ENCODE measurements at places on chromosomes 16 and 17.
A peak's percentile ranks its signal among the peaks of the same experiment; 100 is the strongest.

DNA sequence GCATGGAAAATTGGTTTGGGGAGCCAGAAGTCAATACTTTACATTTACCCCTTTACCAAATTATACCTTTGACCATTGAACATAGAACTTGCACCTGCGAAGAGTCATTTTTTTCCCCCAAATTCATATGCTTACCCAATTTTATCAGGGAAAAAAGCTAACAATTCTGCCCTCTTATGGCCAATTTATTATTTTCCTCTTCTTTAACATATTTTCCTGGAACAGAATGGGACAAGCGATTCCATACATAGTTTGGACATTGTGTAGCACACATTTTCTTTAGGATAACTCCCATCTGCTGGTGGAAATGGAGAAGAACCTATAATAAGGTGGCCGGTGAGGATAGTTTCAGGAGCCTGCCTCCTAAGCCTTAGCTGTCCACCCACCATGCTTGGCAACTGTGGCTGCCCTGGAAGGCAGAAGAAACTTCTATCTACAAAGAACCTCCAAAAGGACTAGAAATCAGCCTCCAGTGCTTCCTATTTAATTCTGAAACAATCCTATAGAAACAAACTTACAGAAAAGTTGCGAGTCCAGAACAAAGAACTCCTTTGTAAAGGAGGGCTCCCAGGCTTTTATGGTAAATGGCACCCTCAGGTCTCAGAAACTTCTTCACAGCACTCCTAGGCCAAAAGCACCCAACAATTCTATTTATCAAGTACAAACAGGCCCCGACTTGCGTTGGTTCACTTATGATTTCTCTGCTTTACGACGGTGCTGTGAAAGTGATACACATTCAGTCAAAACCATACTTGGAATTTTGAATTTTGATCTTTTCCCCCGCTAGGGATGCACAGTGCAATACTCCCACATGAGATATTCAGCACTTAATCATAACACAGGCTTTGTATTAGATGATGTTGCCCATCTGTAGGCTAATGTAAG lies 64.1 kb upstream of the CACNG4 start:
- DNase-seq, result no peak

DNA sequence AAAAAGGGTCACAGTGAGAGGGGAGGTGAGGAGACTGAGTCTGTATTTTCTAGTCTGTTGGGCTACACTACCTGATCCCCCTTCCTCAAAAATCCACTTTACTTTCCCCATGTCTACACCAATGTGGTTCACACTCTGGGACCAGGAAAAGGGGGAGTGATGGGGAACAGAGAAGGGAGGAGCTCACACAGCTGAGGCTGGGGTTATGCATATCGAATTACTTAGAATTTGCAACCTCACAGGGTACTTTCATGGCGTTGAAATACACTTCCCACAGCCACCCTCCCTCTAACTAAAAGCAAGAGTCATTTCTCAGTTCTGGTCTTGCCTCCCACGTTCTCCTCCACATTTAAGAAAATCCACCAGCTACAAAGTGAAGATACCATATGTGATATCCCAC lies 14.1 kb downstream of the MAPT start:
- no peak for DNase-seq

- peak; percentile 48 for DNase-seq
Observed at GRCh38 chr16:83215406-83216001, 588.7 kb downstream of the CDH13 start.

DNA sequence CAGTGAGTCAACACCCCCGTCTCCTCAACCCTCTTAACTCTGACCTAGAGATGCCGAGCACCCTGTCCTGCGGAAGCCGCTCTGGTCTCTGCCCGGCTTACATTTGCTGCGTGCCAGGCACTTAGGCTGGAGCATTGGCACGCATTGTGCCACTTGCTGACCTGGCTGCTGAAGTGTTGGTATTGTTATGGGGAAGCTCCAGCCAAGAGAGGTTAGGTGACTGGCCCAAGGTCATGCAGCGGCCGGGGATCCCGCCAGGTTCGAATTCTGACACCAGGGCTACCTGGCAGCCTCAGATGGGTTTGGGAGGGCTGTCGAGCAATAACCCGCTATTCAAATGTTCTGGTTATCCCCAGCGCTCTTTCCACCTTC lies 5.0 kb upstream of the HSD17B1 start:
- no peak for DNase-seq

DNA sequence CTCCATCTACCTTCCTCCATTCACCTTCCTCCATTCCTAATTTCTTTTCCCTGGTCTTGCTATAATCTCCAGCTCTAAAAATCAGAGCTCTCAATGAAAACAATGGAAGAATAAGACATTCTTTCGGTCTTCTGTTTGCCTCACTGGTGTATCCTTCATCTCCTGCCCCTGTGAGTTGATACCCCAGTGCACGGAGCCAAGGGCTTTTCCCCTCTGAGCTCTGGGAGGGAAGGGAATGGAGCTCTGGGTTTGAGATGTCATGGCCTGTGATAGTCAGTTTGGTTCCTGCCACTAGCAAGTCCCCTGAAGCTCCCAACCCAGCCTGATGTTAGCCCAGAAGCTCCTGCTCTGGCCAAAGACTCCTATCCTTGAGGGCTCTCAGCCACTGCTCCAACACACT lies 36.6 kb upstream of the DNAH9 start:
- DNase-seq, result no peak

- DNase-seq, result no peak
Observed at GRCh38 chr16:6687593-6687992, 645.1 kb upstream of the RBFOX1 start.

DNA sequence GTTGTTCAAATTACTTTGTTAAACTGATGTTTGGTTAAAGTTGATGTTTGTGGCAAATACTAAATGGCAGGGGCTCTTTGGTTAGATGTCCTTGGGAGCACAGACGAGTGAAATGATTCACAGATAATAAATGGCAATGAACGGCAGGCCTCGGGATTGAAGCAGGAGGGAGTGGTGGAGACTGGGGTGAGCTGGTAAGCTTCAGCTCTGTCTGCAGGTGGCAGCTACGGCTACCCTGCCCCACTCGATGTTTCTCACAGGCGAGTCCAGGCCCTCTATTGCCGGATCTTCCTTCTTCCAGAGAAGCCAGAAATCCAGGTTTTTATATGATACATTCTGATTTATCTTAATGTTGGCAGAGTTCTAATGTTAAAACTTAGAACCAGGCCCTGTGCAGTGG lies 144.8 kb upstream of the CACNG5 start:
- DNase-seq, result no peak

DNA sequence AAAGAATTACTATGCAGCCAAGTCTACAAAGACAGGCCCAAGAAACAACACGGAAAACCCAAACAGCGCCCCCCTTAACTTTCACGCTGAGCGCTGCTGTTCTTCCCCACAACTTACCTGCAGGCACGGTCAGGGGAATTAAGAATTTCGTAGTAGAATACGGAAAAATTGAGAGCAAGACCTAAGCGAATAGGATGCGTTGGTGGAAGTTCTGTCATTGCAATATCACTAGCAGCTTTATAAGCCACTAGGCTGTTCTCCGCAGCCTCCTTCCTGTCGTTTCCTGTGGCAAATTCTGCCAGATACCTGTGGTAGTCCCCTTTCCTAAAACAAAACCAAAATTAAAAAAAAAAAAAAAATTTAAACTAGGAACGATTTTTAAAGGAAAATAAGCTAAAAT lies 39.0 kb downstream of the YWHAE start:
- no peak for DNase-seq

DNA sequence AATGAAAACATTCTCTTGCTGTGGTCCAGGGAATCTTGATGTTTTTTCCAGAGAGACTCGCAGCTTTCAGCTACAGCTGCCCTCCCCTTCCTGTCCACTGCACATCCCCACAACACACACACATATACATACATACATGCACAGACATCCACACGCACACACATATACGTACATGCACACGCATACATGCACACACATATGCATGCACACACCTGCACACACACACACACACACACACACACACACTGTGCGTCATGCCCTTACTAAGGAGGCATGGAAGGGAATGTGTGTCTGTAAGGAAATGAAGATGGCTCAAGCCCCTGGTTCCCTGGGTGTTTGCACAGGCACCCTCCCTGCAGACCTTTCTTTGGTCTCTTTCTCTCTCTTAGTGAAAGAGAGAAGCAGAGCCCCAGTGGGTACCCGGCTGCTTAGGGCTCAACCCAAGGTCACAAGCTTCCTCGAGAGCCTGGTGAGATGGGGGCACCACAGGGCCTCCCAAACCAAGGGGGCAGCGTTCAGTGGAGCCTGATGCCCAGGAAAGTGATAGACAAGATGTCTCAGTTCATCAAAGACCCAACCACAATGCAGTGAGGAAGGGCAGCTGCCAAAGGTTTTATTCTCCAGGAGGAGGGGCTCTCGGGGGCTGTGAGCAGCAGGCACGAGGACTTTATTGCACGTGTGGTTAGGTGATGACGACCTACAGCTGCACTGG lies 33.3 kb downstream of the TNFRSF13B start:
- DNase-seq, result no peak

- no peak for DNase-seq
Observed at GRCh38 chr16:80974649-80975376, 31.9 kb downstream of the CMC2 start.

DNA sequence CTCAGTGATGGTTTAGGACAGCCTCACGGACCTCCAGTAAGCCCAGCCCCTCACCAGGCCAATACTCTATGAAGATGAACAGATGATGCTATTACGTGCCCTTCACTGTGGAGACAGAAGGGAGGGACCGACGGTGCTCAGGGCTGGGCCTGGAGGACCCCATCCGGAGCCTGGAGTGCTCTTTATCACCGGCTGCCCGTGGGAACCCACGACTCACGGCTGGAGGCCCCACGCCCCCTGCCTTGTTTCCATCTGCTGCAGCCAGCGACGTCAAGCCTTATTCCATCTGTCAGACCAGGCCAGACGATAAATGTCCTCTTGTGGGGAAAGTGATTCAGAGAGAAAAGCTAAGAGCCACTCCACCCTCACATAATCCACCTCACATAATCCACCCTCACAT lies 4.0 kb upstream of the TIMM22 start:
- DNase-seq, result no peak

DNA sequence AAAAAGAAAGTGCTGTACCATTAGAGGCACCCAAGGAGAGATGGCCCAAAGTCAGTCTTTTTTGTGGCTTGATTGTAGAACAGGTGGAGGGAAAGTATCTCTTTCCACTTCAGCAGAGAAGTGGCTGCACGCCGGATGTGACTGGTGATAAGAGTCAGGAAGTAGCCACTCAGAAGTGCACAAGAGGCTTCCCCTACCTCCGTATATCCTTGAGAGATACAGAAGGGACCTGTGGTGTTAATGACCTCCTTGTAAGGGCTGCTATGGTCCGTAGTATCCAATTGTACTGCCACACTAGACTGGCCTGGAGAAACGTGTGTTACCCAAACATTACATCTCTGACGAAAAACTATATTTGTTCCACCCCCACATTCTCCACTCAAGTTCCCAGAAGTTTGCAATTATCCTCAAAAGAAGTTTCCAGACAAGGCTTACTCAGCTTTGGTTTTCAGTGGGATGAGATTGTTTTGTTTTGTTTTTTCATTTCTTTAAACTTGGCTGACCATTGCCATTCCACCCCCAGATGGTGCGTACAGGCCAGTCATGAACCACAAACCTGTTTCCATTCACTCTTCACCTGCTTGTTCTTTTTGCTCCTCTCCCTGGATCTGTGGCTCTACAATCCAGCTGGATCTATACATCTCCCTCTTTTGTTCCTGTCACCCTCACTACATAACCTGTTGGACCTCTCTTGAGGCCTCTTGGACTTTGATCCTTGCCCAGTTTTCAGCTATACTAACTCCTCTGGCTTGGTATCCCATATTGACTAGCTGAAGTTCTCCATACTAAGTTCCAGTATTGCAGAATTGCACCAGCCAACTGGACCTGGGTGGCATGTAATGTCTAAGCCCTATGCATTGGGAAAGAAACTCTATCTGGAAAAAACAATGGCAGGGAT lies 20.7 kb upstream of the MED13 start:
- DNase-seq, result no peak

GRCh38 chr17:57873261-57874057 lies 23.6 kb upstream of the MRPS23 start:
- no peak for DNase-seq

- DNase-seq, result peak; percentile 87
Observed at GRCh38 chr16:47392081-47392480, 68.8 kb downstream of the ITFG1 start.

GRCh38 chr16:67184453-67184994 lies 761 bp upstream of the MATCAP1 start:
- no peak for DNase-seq

Measured in HL-60 (cell line).